ENCODE measurements at places on chromosomes 7 and 10.

GRCh38 chr7:27147199-27148030, at the start of gene HOXA6:
HOXA6 (minus strand) TSS chr7:27147774; CDS start chr7:27147749, 25 bp downstream.
- peak; percentile 79 for DNase-seq

GRCh38 chr10:77086081-77086480, 551.5 kb downstream of the KCNMA1 start:
- DNase-seq, result no peak

GRCh38 chr10:60769406-60769805, 8.9 kb upstream of the CDK1 start:
- DNase-seq, result no peak

DNA sequence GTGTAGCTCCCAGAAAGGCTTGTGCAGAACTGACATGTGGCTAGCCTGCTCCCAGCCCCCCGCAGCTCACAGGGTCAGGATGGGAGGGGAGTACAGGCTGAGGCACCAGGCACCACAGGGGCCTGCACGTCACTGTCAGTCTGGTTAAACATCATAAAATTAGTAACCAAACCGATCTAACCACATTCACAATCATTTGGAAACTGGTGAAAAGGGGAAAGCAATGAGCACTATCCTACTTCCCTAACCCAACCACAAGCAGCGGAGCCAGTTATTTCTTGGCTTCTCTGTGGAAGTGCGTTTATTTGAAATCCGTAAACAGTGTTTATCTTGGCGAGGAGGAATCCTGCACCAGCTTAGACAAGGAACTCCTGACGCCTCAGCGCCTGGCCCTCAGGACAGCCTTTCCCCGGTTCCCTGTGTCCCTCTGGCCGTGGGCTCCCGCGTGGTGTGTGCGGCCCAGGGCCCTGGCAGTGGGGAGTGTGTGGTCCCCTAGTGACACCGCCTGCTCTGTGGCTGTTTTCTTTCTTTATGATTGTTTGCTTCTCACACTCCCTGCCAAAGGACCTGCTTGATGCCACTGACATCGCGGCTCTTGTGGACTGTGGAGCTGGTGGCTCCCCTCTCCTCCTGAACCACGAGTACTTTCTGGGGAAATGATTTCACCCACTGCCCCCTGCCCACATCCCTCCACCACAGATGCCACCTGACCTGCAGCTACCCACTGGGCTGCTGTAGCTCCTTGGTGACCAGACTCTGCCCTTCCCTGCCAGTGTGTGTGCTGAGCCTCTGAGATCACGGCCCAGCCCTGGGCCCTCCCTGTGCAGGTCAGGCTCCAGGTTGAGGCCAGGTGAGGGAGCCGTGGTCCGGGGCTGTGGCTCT, 38.0 kb downstream of the INPP5A start:
- DNase-seq, result no peak

DNA sequence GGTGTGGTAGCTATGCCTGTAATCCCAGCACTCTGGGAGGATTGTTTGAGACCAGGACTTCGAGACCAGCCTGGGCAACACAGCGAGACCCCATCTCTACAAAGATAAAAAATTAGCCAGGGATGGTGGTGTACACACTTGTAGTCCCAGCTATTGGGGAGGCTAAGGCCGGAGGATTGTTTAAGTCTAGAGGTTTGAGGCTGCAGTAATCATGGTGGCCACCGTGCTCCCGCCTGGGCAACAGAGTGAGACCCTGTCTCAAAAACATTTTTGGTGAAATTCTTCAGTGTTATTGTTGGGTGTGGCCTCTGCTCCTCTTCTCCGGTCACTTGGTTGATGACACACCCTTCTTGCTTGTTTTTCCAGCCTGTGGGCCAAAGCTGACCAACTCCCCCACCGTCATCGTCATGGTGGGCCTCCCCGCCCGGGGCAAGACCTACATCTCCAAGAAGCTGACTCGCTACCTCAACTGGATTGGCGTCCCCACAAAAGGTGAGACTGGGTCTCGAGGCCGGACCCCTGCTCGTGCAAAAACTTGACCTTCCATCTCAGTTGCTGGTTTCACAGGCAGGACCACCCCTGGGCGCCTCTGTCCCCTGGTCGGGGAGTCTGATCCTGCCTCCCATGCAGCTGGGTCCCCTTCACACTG, 10.6 kb downstream of the PFKFB3 start:
- no peak for DNase-seq

GRCh38 chr7:47737601-47738000, 155.7 kb upstream of the TNS3 start:
- DNase-seq, result no peak

GRCh38 chr7:77197141-77197540, 2.5 kb downstream of the FGL2 start:
- DNase-seq, result no peak

DNA sequence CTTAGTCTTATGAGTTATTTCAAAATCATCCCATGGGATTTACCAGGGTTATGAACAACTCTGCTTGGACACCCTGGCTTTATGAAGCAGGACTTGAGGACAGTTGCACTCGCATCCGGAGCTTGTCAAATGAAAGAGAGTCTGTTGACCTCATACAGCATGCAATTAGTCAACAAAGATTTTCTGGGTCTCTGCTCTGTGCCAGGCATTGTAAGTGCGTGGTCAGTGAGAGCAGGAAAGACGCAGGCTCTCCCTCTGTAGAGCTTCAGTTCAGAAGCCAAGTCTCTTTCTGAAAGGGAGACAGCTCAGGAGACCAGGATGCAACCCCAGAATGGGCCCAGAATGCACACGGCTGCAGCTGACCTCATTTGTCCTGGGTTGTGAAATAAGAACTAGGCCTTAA, 45.5 kb upstream of the DMBT1 start:
- DNase-seq, result no peak

GRCh38 chr10:121368347-121369025, 229.8 kb downstream of the FGFR2 start:
- DNase-seq, result no peak

DNA sequence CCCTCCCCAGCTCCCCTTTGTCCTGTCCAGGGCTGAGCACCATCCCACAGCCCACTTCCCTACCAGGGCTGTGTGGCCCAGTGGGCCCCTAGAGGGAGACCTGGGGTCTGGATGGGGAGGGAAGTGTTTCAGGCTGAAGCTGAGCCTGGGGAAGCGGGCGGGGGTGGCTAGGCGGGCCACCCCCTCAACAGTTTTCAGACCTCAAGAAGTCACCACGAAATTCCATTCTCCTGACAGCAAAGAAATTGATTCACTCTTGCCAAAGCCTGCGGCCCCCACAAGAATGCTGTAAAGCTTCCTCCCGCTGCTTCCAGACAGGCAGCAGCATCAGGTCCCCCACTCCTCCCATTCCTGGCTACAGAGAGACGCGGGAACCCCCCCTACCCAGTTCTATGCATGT, 2.5 kb upstream of the LFNG start:
- no peak for DNase-seq

- no peak for DNase-seq
Measured at GRCh38 chr10:100469756-100470155, 6.9 kb downstream of the WNT8B start.

DNA sequence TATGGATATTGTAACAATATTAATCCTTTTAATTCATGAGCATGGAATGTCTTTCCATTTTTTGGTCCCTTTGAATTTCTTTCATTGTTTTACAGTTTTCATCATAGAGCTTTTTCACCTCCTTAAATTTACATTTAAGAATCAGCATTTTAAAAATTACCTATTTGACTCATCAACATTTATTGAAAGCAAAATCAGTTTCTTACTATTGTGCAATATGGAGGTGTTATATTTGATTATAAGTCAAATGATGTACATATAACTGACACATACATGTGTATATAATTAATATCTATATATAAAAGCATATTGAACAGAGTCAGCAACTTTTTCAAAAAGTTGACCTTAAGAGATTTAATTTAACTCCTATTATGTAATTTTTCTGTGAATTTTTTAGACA, 52.2 kb downstream of the SHOC2 start:
- no peak for DNase-seq

- no peak for DNase-seq
Measured at GRCh38 chr10:17059197-17059688, 70.4 kb downstream of the CUBN start.
